Aorta (tissue), 5 donors: ENCODE measurements at places on chromosomes 3 and 15.

DNA sequence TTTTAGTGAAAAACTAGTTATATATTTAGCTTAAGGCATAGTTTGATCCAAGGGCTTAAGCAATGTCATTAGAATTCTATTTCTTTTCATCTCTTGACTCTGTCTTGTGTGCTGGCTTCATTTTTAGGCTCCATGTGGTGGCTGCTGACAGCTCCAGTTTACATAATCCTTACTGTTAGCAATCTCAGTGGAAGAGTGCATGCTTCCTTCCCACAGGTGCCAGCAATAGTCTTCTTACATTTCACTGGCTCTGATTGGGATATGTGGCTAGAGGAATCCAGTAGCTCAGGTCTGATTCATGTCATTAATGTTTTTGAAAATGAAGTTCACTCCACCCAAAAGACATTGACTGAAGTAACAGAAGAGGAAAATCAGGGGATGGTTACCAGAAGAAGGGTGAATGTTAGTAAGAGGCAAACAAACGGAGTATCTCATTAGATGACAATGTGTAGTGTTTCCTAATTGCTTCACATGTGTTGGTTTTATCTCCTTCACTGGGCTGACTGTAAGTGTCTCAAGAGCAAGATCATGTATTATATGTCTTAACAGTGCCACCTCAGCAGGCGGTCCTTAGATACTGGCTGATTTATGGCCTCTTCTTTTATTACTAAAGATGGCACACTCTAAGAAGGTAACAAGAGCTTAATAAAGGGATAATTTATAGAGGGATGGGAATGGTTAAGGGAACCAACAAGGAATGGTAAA lies 25.6 kb upstream of the TCF12 start:
- no peak for DNase-seq

DNA sequence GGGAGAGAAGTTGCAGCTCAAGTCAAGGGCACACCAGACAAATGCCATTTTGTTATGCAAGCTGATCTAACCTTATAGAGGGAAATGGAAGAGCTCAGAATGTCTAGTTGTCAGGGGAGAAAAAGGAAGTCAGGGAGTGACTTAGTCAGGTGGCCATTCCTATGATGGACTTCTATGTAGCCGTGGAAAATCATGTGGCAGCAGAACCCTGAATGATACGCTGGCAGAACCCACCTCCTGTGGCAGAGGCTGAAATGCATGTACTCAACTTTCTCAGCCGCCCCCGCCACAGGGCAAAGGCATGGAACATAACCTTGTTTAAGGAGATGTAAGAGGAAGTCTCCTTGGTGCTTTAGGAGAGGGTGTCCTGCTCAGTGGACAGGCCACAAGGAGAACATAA lies 37.7 kb upstream of the PARL start:
- DNase-seq = no peak

DNA sequence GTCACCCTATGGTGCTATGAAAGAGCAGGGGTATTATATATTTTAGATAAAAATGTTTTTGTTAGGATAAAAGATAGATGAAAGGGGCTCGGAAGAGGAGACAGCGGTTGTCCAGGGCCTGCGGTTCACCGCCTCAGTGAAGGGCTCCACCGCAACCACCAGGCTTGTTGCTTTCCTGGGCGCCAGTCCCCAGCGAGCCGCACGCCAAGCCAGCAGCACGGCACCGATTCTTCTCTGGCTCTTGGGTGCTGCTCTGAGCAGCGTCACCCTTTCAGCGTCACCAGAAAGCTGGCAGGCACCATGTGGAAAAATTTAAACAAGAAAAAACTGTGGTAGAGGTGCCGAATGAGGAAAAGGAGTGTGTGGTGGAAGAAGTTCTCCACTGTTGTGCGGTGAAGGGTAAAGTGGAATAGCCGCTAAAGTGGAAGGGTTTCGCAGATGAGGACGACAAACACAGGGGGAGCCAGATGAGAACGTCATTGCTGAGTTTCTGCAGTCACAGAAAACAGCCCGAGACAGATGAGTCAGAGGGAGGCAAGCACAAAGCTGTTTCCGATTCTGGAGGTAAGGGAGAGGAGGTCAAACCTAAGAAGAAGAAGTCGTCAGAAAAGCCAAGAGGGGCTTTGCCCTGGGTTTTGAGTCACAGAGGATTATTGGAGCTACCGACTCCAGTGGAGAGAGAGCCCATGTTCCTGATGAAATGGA lies 569.2 kb downstream of the ZBBX start:
- DNase-seq = no peak

DNA sequence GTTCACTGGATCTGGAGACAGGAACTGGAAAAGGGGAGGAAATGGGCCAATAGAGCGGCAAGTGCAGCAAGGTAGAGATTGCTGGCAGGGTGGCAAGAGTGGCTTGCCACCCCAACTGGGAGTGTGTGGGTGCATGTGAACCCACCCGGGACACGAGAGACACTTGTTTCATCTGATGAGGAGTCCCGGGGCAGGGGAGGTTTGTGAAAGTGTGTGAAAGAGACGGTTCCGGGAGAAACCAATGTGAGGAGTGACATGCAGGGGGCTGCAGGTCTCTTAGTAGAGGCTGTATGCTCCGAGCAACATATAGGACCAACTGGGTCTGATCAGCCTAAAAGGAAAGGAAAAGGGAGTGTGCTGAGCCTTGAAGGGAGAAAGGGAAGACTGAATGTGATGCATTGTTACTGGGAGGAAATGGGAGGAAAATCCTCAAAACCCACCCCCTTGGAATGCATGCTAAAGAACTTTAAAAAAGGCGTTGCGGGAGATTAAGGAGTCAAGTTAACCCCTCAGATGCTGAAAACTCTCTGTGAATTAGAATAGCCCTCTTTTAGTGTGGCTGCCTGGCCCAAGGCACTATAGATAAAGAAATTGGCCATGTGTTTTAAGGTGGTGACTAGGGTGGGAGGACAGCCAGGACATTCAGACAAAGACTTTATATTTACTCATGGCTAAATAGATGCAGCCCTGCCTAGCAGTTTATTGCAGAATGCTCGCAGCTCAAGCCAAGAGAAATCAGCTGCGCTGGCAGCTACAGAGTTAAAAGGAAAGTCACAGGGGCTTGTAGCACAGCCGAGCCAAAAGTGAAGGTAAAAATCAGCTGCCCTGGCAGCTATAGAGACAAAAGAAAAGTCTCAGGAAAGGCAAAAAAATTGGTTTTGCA lies 9.1 kb upstream of the SLC9C1 start:
- DNase-seq = no peak

- DNase-seq = no peak
Observed at GRCh38 chr15:100095541-100096247, 246.1 kb downstream of the ADAMTS17 start.

DNA sequence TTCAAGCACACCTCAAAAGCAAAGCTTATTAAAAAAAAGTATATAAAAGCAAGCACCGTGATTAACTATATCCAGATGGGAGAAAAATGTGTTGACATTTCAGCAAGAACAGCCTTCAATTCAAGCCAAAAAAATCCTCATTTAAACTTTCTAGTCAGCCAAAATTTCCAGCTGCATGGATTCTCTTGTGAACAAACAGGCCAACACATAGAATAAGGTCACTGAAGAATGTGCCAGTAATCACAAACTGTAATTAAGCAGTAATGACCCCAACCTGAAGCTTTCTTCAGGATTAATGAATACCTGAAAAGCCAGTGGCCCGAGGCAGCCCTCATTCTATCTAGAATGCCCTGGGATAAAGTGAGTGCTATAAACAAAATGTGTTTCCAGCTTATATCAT lies 130.7 kb upstream of the KCNMB2 start:
- no peak for DNase-seq

- no peak for DNase-seq
Observed at GRCh38 chr3:118564800-118565199, 469.8 kb downstream of the IGSF11 start.

DNA sequence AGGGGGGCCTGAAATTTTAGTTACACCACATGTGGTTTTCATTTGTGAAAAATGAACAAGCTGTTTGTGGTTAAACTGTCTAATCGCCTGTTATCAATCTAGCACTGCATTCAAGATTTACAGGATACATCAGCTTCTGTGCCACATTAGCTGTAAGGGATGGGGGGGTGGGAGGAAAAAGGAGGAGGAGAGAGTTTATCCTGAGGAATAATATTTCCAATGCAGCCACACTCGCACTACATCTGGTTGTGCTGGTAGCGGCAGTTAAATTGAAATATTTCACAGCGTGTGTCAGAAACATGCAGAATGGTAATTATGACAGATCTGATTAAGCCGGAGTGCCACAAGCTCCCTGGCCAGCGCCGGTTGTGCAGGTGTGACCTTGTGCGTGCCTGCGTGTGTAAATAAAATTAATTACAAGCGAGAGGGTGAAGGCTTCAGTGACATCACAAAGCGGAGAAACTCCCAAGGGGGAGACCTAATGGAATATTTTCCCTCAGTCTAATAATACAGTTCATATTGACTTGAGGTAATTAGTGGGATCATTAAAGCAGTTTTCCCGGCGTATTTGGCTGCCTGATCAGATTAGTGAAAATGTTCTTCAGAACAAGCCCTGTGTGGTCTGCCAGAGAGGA lies 55.5 kb downstream of the SATB1 start:
- DNase-seq = no peak

- DNase-seq = no peak
Observed at GRCh38 chr3:101643861-101644613, 32.9 kb downstream of the ZBTB11 start.

- DNase-seq = no peak
Observed at GRCh38 chr3:179074656-179075055, 3.0 kb upstream of the ZMAT3 start.

- no peak for DNase-seq
Observed at GRCh38 chr3:110944782-110945181, 126.8 kb upstream of the NECTIN3 start.

- no peak for DNase-seq
Observed at GRCh38 chr15:69341356-69341755, 42.6 kb downstream of the PAQR5 start.

- no peak for DNase-seq
Observed at GRCh38 chr3:124599147-124599765, 131.0 kb upstream of the UMPS start.

DNA sequence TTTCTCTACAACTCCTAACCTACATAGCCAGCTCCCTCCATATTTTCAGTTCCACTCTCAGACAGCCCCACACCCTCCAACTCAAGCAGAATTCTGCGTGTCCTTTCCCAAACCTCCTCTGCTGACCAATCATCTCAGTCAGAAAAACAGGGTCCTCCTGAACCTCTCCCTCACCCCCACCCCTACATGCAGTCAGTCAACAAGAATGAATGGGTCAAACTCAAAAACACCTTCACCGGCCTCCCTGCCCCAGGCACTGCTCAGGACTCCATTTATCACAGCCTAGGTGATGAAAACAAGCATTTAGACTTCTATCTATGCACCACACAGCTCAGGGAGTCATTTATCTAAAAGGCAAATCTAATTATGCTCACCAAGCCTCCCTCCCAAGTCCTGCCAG lies 32.4 kb downstream of the MYL3 start:
- no peak for DNase-seq

DNA sequence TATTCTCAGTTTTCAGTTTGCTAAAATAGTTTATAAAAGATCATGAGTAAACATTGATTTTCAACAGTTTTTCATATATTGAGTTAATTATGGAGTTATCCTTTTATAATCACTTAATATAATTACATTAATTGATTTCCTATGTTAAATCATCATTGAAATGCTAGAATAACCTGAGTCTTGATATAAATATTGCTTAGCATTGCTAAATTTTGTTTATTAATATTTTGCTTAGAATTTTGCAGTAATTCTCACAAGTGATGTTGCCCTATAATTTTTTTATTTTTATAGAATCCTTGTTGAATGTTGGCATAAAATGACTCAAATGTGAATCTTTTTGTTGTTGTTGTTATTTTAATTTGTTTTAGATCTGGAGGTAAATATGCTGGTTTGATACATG lies 654.2 kb downstream of the OTOL1 start:
- DNase-seq = no peak

DNA sequence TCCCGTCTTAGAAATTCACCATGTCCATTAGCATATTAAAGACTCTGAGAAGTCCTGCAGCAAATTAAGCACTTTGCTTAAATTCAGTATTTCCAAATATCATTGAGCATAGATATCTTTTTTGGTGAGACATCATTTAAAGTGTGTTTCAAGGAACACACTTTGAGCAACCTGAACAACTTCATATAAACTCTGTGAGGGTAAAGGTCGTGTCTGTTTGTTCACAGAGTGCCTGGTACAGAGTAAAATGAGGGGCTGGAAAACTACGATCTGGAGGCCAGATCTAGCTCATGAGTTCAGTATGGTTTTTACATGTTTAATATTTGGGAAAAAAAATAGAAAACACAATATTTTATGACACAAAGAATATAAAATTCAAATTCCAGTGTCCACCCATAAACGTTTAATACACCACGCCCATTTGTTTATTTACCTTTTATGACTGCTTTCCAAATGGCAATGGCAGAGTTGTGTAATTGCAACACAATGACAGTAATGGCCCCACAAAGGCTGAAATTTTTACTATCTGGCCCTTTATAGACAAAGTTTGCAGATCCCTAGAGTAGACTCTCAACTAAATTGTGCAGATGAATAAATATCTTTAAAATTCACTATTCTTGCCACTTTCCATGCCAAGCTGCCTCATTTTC lies 67.4 kb downstream of the SNTN start:
- DNase-seq = no peak

- no peak for DNase-seq
Observed at GRCh38 chr3:73383470-73384049, 241.2 kb downstream of the PDZRN3 start.

- no peak for DNase-seq
Observed at GRCh38 chr3:113070072-113070640, 79.4 kb downstream of the GTPBP8 start.

DNA sequence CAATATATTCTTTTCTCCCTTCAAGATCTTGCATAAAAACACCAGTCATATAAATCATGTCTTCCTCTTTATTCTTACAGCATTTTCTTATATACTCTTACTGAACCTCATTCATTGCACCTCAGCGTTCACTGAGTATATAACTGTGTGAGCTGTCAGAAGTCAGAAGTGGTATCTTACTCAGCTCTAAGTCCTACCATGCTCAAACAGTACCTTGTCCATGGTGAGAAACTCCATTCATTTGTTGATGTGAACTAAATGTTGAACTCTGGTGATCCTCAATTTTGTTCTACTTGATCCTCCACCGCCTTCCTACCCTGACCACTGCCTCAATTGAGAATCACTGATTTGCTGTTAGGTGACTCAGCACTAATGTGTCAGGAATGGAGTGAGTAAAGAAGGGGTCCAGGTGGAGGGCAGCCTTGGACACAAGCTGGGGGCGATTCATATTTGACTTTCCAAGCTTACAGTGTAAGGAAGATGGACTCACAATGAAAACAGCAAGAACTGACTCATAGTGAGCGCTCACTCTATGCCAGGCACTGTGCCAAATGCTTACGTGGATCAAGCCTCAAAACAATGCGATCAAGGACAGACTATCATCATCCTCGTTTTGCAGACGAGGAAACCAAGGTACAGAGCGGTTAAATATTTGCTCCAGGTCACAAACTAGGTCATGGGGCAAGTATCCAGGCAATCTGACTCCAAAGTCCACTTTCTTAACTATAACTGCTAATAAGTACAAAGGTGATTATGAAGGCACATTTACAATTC lies 13.5 kb upstream of the ZFYVE19 start:
- DNase-seq = peak; percentile 54
